HAP-1 (cell line): ENCODE measurements at places on chromosomes 6 and 20.

GRCh38 chr6:140744659-140745320 lies 1370.3 kb upstream of the CITED2 start:
- DNase-seq, result no peak

DNA sequence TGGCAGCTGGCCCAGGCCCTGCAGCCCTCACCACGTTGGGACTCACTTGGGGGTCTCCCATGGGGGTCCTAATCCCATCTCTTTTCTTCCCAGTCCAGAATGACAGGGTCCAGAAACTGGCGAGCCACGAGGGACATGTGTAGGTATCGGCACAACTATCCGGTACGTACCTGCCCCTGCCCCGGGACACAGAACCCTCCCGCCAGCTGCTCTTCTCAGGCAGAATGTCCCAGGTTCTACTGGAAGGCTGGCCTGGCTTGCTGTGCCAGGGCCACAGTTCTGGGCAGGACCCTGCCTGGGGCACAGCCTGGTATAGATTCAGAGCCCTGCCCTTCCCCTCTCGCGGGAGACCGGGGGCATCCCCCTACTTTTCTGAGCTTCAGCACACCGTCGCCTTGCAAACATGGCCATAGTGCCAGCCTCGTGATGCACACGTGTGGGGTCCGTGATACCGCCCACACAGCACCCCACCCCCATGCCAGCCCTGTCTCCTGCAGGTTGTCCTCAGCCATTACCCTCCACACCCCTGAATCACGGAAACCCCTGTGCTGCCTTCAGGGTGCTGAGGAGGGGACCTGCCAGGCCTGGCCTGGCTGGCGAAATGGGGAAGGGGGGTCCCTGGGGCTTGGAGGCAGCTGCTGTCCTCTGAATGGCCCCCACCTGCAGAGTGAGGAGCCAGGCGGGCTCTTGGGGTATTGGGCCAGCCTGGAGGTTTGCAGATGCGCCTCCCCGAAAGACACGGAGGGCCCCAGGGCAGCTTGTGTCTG lies 3.0 kb downstream of the OGFR start:
- no peak for DNase-seq

DNA sequence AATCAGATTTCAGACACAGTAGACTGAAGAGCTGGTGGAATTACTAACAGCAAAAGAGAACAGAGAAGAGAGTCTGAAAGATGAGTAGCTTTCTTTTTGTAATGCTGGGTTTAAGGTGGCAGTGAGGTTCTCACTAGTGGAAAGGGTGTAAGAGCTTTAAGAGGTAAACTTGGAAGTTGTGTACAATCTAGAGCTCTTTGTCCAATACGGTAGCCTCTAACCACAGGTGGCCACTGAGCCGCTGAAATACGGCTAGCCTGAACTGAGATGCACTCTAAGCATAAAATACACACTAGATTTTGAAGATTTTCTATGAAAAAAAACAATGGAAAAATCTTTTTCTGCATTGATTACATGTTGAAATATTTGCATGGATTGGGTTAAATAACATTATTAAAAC lies 4.0 kb downstream of the ELOVL2 start:
- DNase-seq, result no peak

DNA sequence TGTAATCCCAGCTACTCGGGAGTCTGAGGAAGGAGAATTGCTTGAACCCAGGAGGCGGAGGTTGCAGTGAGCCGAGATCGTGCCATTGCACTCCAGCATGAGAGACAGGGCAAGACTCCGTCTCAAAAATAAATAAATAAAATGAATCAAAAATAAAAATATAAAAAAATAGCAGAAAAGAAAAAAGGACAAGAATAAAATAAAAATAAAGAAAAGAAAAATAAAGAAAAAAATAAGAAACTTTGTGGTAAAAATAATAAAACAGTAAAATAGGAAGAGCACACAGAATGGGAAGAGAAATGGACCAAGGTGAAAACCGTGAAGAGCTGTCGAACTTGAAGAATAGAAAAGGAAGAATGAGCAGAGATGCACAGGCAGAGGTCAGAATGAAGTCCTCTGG lies 63.0 kb downstream of the SNX5 start:
- DNase-seq, result no peak

DNA sequence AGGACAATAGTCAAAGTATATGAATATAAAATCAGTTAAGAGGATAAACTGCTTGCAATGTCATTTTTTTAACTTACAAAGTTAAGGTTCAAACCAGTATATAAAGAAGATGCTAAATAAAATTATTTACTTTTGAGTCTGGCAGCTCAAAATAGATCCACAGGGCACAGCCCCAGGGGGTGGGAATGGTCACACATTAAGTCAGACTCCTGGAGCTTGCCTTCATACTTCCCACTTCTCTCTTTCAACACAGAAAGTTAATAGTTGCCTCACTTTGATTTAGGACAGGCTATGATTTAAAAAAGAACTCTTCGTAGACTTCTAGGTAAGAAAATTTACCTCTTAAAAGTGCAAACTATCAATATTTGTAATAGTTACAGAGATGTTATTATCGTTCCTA lies 158.3 kb upstream of the RUNX2 start:
- no peak for DNase-seq

- DNase-seq, result peak; percentile 37
Measured at GRCh38 chr6:49342410-49342809, 120.6 kb downstream of the MMUT start.

GRCh38 chr20:1446536-1446935 lies 20.1 kb downstream of the NSFL1C start:
- no peak for DNase-seq
